ENCODE measurements at places on chromosomes 16 and 17. TPM values are rescaled to one million over a fixed set of nuclear protein-coding genes. Genes with fewer than 3 reads are reported as not detected.
A peak's percentile ranks its signal among the peaks of the same experiment; 100 is the strongest.

- H3K4me1 ChIP-seq, result no peaks in the 10 kb centered on the region
- no peak for DNase-seq
- H3K27me3 ChIP-seq, result no peaks in the 10 kb centered on the region
- H3K36me3 ChIP-seq, result peaks cover 11% of the 10 kb centered on the region
- H3K27ac ChIP-seq, result no peak overlapping the region
- H3K4me3 ChIP-seq, result no peak overlapping the region
Observed at GRCh38 chr17:47338026-47338425, 14.3 kb downstream of the EFCAB13 start.

DNA sequence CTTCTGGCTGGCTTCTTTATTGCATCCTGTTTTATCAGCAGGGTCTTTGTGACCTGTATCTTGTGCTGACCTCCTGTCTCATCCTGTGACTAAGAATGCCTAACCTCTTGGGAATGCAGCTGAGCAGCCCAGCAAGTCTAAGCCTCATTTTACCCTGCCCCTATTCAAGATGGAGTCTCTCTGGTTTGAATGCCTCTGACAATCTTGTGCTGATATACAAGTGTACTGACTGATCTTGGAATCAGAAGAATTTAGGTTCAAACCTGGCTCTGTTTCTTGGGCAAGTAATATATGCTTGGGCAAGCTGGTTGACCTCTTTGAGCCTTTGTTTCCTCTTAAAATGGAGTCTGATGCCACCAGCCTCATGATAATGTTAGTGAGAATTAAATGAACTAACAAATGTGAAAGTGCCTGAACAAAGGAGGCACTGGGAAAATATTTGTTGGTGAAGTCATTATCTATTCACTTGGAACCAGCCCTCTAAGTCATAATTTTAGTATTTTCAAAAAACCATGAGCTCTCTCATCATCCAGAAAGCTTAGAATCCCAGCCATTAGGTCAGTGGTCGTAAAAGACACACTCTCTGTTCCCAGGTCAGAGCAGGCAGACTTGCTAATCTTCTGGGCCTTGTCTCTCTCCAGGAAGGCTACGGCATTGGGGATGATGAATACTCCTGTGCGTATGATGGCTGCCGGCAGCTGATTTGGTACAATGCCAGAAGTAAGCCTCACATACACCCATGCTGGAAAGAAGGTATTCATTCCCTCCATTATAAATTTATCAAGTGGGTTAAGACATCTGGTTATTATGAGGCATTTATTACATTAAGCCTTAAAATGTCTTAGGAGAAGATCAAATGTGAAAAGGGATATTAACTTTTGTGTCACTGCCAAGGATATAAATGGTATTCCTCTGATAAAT lies 18.1 kb upstream of the ARL2BP start:
- no peaks in the 10 kb centered on the region for H3K4me1 ChIP-seq
- no peak overlapping the region for H3K27ac ChIP-seq
- no peak for DNase-seq
- no peak overlapping the region for H3K4me3 ChIP-seq

- H3K4me3 ChIP-seq, result peak overlapping the region; percentile 82
- H3K36me3 ChIP-seq, result peaks cover 13% of the 10 kb centered on the region
- DNase-seq, result no peak
- H3K4me1 ChIP-seq, result peaks cover 18% of the 10 kb centered on the region
- H3K27me3 ChIP-seq, result no peaks in the 10 kb centered on the region
Observed at GRCh38 chr17:81916234-81917001, 1.6 kb downstream of the SIRT7 start.

The KCTD19 gene
- 3.0 TPM for total RNA-seq

The SSH2 gene
- 26.8 TPM for total RNA-seq

The RPS6KB1 gene
- 47.9 TPM for total RNA-seq

DNA sequence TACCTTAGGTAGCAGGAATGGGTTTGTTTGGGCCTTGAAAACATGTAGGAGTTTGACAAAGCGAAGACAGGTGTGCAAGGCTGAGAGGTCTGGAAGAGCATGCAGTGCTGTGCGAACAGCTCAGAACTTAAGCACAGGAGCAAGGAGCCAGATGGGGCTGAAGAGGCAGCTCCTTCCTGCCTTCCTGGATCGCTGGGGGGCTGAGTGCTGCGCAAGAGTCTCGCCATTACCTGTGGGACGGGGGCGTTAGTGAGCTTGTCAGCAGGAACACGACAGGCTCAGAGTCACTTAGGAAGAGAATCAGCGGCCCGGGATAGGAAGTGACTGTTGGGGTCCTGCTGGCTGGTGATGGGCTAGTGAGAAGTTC lies 464 bp upstream of the MRM1 start:
- peak overlapping the region; percentile 91 for H3K27ac ChIP-seq
- peaks cover 28% of the 10 kb centered on the region for H3K4me1 ChIP-seq
- H3K36me3 ChIP-seq, result peaks cover 29% of the 10 kb centered on the region
- no peaks in the 10 kb centered on the region for H3K27me3 ChIP-seq

DNA sequence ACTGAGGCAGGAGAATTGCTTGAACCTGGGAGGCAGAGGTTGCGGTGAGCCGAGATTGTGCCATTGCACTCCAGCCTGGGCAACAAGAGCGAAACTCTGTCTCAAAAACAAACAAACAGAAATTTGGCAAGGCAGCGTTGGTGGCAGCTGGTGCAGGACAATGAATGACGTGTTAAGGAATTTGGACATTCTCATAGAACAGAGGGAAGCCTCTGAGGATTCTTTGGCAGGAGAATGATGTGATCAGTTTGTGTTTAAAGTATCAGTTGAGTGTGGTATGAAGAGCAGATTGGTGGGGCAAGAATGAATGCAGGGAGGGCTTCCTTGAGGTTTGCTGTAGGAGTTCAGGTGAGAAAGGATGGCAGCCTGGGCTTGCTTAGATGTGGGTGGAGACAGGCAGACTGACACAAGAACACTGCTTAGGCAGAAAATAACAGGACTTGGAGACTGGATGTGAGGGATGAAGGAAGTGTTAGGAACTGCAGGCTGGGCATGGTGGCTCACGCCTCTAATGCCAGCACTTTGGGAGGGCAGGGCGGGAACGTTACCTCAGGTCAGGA lies 4.8 kb downstream of the CYB5D2 start:
- no peak overlapping the region for H3K4me3 ChIP-seq
- H3K27me3 ChIP-seq, result no peaks in the 10 kb centered on the region
- H3K36me3 ChIP-seq, result peaks cover 4% of the 10 kb centered on the region
- DNase-seq, result no peak
- no peak overlapping the region for H3K27ac ChIP-seq

The MFAP4 gene
- total RNA-seq, result 0.41 TPM

The RGS9 gene
- total RNA-seq, result 1.2 TPM

The CLEC19A gene
- total RNA-seq, result not detected

The SDR42E1 gene
- 11.4 TPM for total RNA-seq
